Lower leg skin (tissue), 4 donors: ENCODE measurements at places on chromosomes 4 and X.

DNA sequence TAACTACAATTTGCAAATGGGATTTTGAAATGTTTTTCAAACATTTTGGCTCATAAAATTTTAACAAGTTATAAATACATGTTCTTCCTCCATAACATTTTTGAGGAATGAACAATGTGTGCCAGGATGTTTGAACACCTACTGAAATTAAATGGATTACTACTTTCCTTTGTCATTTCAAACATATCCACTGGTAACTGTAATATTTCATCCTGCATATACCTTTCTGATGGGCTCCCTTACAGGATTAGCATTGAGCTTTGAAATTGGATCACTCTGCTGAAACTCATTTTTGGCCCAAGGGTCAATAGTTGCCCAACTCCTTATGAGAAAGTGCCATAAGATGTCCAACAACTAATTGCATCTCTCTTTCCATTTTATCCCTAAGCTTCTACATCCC, 17.6 kb downstream of the GRPR start:
- no peak for DNase-seq

- no peak for DNase-seq
Measured at GRCh38 chr4:46994007-46994405, 625 bp upstream of the GABRA4 start.

- DNase-seq, result no peak
Measured at GRCh38 chr4:146488495-146489174, 33.1 kb downstream of the SLC10A7 start.

DNA sequence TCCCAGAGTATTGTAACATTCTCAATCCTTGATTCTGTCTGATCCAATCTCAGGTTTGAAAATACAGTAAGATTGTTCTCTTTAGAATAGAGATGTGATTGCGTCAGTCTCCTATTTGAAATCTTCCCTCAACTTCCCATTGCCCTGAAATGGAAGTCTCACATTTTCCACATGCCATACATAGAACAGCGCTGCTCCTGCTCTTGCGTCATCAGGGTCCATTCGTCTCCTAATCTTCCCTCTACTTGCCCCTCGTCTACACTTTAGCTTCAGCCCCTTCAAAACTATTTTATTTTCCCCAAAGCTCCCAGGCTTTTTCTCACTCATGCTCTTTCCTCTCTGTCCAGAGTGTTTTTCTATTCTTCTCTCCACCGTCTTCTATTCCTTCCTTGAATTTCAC, 301.7 kb upstream of the MAGEB2 start:
- DNase-seq, result no peak

GRCh38 chr4:145609481-145610427, 9.4 kb upstream of the MMAA start:
- peak; percentile 89 for DNase-seq

DNA sequence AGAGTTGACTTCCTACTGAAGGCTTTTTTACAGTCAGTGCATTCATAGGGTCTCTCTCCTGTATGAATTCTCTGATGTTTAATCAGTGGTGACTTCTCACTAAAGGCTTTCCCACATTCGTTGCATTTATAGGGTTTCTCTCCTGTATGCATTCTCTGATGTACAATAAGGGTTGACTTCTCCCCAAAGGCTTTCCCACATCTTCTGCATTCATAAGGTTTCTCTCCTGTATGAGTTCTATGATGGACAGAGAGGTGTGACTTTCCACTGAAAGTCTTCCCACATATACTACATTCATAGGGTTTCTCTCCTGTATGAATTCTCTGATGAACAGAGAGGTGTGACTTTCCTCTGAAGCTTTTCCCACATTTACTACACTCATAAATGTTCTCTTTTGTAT, 45.2 kb downstream of the ZNF674 start:
- no peak for DNase-seq

GRCh38 chr4:146073517-146073916, 102.0 kb upstream of the LSM6 start:
- no peak for DNase-seq

DNA sequence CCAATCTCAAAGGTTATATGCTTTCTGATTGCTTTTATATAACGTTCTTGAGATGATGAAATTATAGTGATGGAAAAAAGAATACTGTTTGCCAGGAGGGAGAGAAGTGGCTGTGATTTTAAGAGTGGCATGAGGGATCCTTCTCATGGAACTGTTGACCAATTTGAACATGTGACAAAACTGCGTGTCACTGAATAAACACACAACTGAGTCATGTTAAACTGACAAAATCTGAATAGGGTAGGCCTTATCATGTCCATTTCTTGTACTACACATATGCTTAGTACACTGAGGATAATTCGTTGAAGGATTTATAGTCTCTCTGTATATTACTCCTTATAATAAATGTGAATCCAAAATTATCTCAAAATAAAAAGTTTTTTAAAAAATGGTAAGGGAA, 22.2 kb upstream of the HSPA4L start:
- no peak for DNase-seq

DNA sequence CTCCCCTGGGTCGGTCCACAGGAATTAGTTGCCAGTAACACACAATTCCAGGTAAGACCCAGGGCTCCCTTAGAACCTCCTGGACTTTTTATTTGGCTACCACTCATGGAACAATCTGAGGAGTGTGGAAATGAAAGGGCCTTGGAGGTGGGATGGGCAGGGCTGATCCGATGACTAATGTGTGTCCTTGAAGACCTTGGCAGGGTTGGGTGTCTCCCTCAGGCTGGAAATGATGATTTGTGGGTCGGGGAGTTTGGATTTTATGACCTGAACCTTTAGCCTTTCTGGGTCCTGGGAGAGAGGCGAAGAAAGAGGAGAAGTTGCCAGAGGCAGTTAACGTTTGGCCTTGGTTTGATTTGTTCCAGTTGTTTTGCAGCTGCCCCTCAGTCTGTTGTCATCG, 425.0 kb downstream of the MID1IP1 start:
- no peak for DNase-seq

- no peak for DNase-seq
Measured at GRCh38 chr4:176123710-176124407, 58.2 kb downstream of the WDR17 start.

DNA sequence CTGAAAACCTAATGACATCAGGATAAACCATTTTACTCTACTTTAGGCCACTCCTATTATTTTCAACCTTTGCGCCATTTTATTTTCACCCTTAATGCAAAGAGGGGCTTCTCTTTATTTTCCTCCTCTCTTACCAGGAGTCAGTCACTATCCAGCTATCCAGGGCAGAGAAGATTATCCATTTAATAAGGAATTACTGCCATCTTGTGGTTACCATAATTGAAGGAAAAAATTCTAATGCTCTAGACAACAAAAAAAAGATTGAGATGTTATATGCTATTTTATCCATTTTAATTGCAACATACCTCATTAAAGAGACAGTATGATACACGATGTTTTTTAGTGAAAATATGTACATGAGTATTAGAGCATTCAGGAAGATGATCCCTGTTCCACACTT, 514.5 kb upstream of the FAM241A start:
- DNase-seq, result no peak

DNA sequence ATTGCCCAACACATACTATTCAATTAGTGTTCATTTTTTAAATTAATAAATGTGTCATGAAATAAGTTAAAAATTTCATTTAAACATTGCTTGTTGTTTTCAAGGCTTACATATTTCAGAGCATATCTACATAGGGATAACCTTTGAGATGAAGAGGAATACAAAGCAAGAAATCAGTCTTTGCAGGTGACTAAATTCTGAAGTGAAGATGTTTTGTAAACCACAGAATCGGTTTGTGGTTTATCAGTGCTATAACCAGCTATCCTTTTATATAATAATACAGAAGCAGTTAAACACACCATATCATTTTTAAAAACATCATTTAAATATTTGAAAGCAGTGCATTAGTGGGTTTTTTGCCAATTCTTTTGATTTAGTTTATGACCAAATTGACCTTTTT, 26.9 kb downstream of the FAM241A start:
- DNase-seq, result no peak

DNA sequence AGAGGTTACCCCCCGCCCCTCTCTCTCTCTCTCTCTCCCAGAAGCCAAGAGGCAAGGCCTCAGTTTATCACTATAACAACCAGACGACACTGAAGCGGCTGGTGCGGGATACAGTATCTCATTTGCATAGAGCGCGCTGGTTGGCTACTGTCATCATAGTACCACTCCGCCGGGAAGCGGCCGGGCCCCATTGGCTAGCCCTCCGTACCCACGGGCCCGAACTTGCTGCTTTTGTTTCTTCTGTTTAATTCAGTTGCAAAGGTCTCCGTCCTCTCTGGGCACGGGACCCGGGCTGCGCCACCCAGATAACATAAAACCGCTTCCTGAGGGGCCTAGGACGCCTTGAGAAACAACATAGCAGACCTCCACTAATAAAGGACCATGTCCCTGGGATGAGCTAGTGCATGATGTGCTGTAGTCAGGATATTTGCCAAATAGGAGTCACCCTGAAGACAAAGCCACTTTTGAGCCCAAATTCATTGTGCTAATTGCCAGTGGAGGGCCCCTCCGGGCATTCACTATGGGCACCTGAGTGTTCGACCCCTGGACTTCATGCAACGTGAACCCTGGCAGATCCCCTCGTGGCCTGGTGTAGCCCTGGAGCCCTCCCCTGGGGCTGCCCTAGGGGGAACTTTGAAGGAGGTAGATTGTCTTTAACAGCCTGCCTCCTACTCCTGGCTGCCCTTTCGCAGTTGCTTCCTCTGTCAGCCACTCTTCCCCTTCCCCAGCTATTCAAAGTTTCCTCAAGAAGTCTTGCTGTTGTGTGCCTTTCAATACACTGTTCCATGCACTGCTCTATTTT, at the start of gene PCYT1B:
PCYT1B (minus strand) TSS at position 91 of the 802 bp plus-strand sequence. CDS start 242 bp downstream, outside the sequence.
- peak; percentile 36 for DNase-seq

DNA sequence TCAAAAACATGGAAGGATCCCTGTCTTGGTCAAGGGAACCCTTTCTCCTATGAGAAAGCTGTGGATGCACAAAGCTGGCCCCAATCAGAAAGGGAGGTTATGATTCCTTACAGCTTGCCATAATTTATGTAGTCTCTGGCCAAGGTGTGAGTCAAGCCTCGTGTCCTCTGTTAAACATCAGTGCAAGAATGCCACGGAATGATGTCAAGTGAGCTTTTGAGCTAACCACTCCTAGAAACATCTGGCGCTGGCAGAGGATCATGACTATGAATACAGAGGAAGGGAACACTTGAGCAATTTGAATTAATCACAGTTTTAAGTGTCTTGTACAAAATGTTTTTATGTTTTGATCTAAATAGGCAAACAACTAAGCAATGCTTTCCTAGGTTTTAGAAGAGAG, 51.5 kb upstream of the RAP2C start:
- DNase-seq, result peak; percentile 88

DNA sequence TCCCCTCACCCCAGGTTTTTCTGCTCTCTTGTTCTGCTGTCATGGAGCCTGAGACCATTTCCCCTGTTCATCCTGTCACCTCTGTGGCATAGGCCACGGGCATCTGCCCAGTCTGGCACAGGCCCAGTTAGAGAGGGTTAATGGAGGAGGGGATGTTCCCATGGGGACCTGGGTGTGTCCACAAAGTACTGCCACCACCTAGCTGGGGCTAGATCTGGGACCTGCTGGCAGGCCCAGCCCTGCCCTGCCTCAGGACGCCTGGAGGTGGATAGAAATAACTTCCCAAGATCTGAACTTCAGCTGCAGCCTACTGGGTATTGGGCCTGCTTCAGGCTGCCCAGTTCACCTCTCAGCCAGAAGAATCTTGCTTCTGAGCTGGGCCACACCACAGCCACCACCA, 13.5 kb downstream of the EFNB1 start:
- no peak for DNase-seq

GRCh38 chrX:118596390-118596789, 100.8 kb downstream of the DOCK11 start:
- DNase-seq, result no peak

- no peak for DNase-seq
Measured at GRCh38 chr4:142752202-142752786, 93.8 kb downstream of the INPP4B start.

- DNase-seq, result no peak
Measured at GRCh38 chr4:28562913-28563312, 1702.3 kb downstream of the STIM2 start.

DNA sequence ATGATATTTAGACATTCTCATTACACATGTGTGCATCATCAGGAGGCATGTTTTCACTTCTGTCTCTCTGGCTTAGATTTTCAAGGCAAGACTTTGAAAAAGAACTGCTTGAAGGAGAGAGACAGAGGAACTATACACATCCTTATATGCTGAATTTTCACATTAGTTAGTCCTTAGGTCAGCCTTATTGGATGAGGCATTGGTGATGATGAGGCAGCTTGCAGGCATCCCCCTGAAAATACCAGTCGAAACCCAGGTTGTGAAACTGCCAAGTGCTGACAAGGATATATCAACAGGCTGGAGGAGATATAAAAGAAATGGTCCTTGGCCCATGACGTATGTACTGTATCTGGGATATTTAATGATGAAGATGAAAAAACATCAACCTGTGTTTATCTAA, 297.2 kb upstream of the AADAT start:
- DNase-seq, result no peak

DNA sequence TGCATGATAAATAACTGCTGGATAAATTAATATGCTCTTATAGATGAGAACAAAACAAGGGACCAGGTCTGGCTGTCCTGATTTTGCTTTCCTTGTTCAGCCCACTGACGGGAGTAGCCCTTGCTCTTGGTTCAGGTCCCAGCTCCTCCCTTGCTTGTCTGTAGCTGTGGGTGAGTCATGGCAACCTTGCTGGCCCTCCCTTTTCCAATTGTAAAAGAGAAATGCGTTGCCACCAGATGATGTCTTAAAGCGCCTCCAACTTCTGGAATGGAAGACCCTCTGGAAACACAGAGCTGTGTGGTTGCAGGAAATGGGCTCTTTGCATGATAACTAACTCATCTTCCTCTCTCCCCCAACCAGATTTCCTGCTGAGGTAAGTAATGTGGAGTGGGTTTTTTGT, 171.4 kb downstream of the AASDH start:
- DNase-seq, result no peak

DNA sequence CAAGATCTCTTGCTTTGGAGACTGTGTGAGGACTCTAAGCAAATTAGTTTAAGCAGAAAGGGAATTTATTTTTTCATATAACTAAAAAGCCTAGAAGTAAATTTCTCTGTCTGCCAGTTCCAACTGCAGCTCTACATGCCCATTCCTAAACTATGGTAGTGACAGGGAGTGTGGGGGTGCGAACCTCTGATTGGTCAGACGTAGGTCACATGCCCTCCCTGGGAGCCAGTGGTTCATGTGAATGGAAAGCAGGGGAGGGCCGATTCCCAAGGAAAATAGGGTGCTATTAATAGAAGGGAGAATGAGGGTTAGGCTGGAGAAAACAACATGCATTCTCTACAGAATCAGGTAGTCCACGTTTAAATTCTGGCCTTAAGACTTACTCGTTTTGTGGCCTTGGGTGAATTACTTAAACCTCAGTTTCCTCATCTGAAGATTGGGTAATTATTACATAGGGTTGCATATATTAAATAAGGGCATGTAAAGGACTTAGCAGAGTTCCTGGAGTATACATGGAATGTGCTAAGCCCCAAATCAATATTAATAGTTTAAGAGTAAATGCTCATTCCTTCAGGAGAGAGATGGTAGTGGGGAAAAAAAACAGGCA, 7.2 kb downstream of the RAB33B start:
- DNase-seq, result no peak

GRCh38 chr4:21819086-21819485, 129.5 kb downstream of the KCNIP4 start:
- peak; percentile 21 for DNase-seq

- no peak for DNase-seq
Measured at GRCh38 chrX:94114362-94114761, 440.4 kb downstream of the FAM133A start.
